ENCODE measurements at places on chromosomes 2 and 18.

- DNase-seq, result no peak
- H3K36me3 ChIP-seq, result no peaks in the 10 kb centered on the region
- H3K27ac ChIP-seq, result no peak overlapping the region
- no peaks in the 10 kb centered on the region for H3K27me3 ChIP-seq
- H3K4me3 ChIP-seq, result no peak overlapping the region
Measured at GRCh38 chr2:21668078-21668710, 544.4 kb downstream of the TDRD15 start.

DNA sequence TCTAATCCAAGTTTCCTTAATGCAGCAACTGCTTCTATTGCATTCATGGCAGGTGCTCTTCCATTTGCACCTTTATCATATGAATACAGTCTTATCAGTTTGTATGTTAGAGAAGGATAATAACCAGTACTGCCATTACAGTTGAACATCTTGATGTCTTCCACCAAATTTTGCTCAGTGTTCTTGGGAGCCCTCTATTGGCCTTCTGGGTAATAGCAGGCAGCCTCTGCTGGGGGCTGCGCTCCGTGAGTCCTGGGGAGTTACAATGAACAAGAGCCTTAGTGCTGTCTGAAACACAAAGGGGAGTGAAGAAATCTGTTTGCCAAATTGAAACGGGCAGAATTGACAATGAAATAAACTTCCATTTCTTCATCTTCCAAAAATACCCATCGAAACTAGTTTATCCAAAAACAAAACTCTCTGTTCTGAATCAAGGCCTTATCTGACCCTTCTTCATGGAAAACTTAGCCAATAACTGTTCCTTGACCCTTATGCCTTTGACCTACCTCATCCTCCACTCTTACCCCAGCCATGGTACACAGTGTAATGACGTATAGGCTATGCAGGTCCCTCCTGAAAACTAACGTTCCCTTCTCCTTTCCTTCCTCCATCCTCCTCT, 79.9 kb downstream of the ALK start:
- H3K4me3 ChIP-seq, result no peak overlapping the region
- H3K27ac ChIP-seq, result no peak overlapping the region
- peaks cover 8% of the 10 kb centered on the region for H3K27me3 ChIP-seq
- H3K36me3 ChIP-seq, result no peaks in the 10 kb centered on the region
- H3K4me1 ChIP-seq, result no peaks in the 10 kb centered on the region
- DNase-seq, result peak; percentile 78

GRCh38 chr2:105596411-105596921, 148.2 kb upstream of the NCK2 start:
- H3K27me3 ChIP-seq, result no peaks in the 10 kb centered on the region
- H3K4me1 ChIP-seq, result no peaks in the 10 kb centered on the region
- no peaks in the 10 kb centered on the region for H3K36me3 ChIP-seq
- H3K27ac ChIP-seq, result no peak overlapping the region

DNA sequence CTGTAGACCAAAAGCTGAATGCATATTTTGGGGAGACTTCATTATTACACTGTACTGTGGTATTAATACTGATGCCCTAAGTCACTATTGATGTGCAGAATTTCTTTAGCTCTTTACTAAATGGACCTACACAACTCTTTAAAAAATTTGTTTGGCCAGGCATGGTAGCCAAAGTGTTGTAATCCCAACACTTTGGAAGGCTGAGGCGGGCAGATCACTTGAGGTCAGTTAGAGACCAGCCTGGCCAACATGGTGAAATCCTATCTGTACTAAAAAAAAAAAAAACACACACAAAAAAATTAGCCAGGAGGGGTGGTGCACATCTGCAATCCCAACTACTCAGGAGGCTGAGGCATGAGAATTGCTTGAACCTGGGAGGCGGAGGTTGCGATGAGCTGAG, 6.4 kb downstream of the TMEM182 start:
- H3K4me1 ChIP-seq, result no peaks in the 10 kb centered on the region
- H3K27ac ChIP-seq, result no peak overlapping the region
- no peaks in the 10 kb centered on the region for H3K27me3 ChIP-seq

- H3K27ac ChIP-seq, result no peak overlapping the region
- H3K36me3 ChIP-seq, result no peaks in the 10 kb centered on the region
- H3K4me3 ChIP-seq, result no peak overlapping the region
- H3K4me1 ChIP-seq, result no peaks in the 10 kb centered on the region
- H3K27me3 ChIP-seq, result no peaks in the 10 kb centered on the region
- no peak for DNase-seq
Measured at GRCh38 chr2:20516291-20516645, 69.4 kb downstream of the RHOB start.

GRCh38 chr2:239321596-239322415, 79.0 kb downstream of the HDAC4 start:
- peak; percentile 40 for DNase-seq
- H3K4me3 ChIP-seq, result no peak overlapping the region
- H3K27me3 ChIP-seq, result no peaks in the 10 kb centered on the region
- H3K27ac ChIP-seq, result no peak overlapping the region
- H3K4me1 ChIP-seq, result peaks cover 6% of the 10 kb centered on the region

DNA sequence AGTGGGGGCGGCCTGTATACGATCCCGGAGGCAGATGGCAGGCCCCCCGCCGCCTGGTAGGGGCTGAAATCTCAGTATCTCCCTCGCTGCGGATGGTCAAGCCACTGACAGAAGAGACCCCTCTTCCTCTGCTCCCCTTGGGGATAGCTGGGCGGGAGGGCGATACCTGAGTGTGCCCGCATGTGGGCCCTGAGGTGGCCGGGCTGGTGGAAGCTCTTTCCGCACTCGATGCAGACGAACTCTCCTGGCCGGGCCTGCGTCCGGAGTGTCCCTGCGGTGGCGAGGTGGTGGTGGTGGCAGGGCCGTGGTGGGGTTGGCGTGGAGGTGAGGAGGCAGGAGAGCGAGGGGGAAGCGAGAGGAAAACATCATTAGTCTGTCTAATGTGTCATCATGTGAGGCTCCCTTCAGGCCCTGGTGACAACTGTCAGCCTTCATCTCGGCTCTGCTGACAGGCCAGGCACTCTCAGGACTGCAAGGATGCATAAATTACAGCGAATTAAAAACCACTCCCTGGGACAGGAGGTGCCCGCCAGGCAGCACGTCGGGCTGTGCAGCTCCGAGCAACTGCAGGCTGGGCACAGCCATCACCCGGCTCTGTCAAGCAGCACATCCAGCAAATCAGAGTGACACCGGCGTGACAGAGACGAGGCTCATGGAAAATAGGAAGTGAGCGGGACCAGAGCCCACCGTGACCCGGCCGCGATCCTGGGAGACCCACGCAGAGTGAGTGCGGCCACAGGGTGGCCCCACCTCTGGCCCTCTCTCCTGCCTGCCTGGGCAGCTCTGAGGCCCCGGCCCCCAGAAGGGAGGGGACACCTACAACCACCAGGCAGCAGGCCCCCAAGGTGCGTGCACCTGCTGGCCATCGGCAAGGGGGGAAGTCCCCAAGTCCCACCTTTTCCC, 123.5 kb downstream of the ZNF516 start:
- no peaks in the 10 kb centered on the region for H3K27me3 ChIP-seq
- no peak overlapping the region for H3K27ac ChIP-seq
- H3K4me1 ChIP-seq, result peaks cover 2% of the 10 kb centered on the region
- H3K36me3 ChIP-seq, result peaks cover 8% of the 10 kb centered on the region

DNA sequence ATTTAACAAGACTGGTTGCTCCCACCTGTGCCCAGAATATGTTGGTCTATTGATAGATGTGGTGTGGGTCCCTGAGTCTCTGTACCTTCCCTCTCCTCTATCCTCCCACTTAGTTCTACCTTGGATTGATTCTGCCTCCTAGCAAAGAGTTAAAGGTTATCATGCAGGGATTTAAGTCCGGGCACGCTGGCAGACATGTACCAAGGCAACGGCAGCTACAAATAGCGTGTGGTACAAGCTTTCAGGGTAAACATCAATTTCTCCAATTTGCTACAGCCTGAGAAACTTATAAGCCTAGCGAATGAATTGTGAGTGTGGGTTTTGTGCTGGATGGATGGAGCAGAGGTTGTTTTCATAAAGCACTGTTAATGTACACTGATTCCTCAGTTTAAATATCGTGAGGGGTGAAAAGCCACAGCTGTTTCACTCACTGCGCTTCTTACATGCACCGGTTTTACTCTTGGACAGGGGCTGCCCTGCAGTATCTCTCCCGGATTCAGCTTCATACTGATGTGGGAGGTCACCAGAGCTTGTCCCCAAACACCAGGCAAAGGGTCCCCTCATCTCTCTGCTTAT, 289.8 kb downstream of the ICOS start:
- no peaks in the 10 kb centered on the region for H3K27me3 ChIP-seq
- H3K4me1 ChIP-seq, result peaks cover 23% of the 10 kb centered on the region
- no peak overlapping the region for H3K27ac ChIP-seq

GRCh38 chr2:54723996-54724559, 616 bp downstream of the EML6 start:
- H3K4me3 ChIP-seq, result peak overlapping the region; percentile 94
- no peaks in the 10 kb centered on the region for H3K36me3 ChIP-seq
- no peaks in the 10 kb centered on the region for H3K4me1 ChIP-seq
- DNase-seq, result no peak
- H3K27ac ChIP-seq, result no peak overlapping the region

- no peak for DNase-seq
- H3K36me3 ChIP-seq, result no peaks in the 10 kb centered on the region
- no peak overlapping the region for H3K27ac ChIP-seq
- no peaks in the 10 kb centered on the region for H3K4me1 ChIP-seq
- no peaks in the 10 kb centered on the region for H3K27me3 ChIP-seq
Measured at GRCh38 chr18:26971409-26971808, 105.9 kb upstream of the AQP4 start.

DNA sequence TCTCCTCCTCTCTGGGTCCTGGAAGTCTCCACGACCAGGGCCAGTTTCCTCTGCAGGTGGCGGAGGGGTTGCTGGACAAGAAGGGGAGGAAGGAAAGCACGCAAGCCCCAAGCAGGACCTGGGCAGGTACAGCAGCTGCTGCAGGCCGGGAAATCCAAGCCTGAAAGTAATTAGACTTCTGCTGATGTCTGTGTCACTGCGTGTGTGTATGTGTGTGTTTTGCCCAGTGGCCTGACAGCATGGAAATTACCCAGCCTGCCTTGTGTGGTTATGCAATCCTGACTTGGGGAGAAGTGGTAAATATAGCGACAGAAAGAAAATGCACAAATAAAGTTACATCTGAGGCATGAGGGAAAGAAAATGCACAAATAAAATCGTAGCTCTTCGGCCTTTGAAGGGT, 121.8 kb upstream of the ZBTB14 start:
- no peaks in the 10 kb centered on the region for H3K27me3 ChIP-seq
- peaks cover 3% of the 10 kb centered on the region for H3K4me1 ChIP-seq
- H3K36me3 ChIP-seq, result peaks cover 13% of the 10 kb centered on the region
- no peak overlapping the region for H3K27ac ChIP-seq

- no peak overlapping the region for H3K4me3 ChIP-seq
- H3K27ac ChIP-seq, result no peak overlapping the region
- H3K27me3 ChIP-seq, result no peaks in the 10 kb centered on the region
- H3K36me3 ChIP-seq, result no peaks in the 10 kb centered on the region
Measured at GRCh38 chr18:78031589-78031988, 781.9 kb downstream of the GALR1 start.

GRCh38 chr2:68456198-68456597, 10.9 kb downstream of the FBXO48 start:
- no peak for DNase-seq
- H3K4me3 ChIP-seq, result no peak overlapping the region
- H3K27me3 ChIP-seq, result no peaks in the 10 kb centered on the region
- H3K27ac ChIP-seq, result no peak overlapping the region
- no peaks in the 10 kb centered on the region for H3K4me1 ChIP-seq

- no peaks in the 10 kb centered on the region for H3K36me3 ChIP-seq
- peaks cover 16% of the 10 kb centered on the region for H3K4me1 ChIP-seq
- peak; percentile 60 for DNase-seq
- H3K27me3 ChIP-seq, result no peaks in the 10 kb centered on the region
Measured at GRCh38 chr2:1581965-1582625, 162.2 kb downstream of the PXDN start.

DNA sequence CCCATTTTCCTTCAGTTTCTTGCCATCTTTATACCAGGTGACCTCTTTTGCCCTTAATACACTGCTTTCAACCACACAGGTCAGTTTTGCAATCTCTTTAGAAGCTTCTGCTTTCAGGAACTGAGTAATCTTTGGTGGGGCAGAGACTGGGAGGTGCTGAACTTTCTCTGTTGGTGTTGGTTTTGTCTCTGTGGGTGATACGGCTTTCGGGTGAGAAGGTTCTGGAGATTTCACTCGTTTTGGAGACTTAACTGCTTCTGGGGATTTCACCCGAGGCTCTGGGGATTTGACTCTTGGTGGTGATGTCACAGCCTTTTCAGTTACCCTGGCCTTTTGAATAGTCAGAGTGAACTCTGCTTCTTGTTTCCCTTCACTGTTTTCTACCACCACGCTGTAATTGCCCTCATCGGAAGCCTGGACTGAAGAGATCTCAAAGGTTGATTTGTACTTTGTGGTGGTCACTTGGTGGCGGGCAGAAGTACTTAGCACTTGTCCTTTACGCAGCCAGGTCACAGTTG, 50.4 kb downstream of the PLEKHA3 start:
- no peaks in the 10 kb centered on the region for H3K4me1 ChIP-seq
- DNase-seq, result no peak
- no peak overlapping the region for H3K27ac ChIP-seq
- peaks cover 90% of the 10 kb centered on the region for H3K36me3 ChIP-seq
- no peak overlapping the region for H3K4me3 ChIP-seq
- H3K27me3 ChIP-seq, result no peaks in the 10 kb centered on the region

All from endodermal cell (in vitro differentiated cells).